ENCODE measurements at places on chromosomes 12 and 14. TPM values are rescaled to one million over a fixed set of nuclear protein-coding genes. Genes with fewer than 3 reads are reported as not detected.

Gene PHLDA1
- 8.5 TPM for total RNA-seq

Gene CDKN3
- 1.1 TPM for total RNA-seq

Gene PLEKHH1
- total RNA-seq, result 0.41 TPM

Gene SIX4
- not detected for total RNA-seq

Gene EXOC3L4
- total RNA-seq, result not detected

GRCh38 chr14:65335411-65335947 lies 77.1 kb upstream of the FUT8 start:
- no peak for DNase-seq

GRCh38 chr14:55448141-55448614 lies 7.8 kb upstream of the TBPL2 start:
- DNase-seq, result no peak

Gene PPTC7
- total RNA-seq, result 35.6 TPM

- DNase-seq, result no peak
Measured at GRCh38 chr12:11777451-11777850, 128.0 kb downstream of the ETV6 start.

- DNase-seq, result no peak
Measured at GRCh38 chr12:14991069-14991468, 18.2 kb downstream of the PDE6H start.

Gene PRR4
- 1.5 TPM for total RNA-seq

Gene AICDA
- not detected for total RNA-seq

Gene TAS2R9
- not detected for total RNA-seq

DNA sequence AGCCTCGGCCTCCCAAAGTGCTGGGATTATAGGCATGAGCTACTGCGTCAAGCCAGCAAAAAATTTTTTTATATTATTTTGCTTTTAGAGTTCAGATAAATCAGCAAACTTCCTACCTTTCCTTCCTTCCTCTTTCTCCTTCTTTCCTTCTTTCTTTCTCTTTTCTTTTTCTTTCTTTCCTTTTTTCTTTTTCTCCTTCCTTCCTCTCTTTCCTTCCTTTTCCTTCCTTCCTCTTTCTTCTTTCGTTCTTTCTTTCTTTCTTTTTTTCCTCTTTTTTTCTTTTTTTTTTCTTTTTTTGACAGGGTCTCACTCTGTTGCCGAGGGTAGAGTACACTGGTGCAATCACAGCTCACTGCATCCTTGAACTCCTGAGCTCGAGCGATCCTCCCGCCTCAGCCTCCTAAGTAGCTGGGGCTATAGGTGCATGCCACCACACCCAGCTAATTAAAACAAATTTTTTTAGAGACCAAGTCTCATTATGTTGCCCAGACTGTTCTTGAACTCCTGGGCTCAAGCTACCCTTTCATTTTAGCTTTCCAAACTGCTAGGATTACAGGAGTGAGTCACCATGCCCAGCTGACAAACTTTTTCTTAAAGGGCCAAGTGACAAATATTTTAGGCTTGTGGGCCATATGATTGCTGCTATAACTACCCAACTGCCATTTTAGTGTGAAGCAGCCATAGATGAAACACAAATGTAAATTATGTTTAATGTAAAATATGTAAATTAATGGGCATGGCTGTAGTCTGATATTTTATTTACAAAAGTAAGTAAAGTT lies 7.1 kb upstream of the WASHC4 start:
- DNase-seq, result no peak

GRCh38 chr12:93979189-93979588 lies 169.2 kb upstream of the PLXNC1 start:
- DNase-seq, result peak; percentile 26

Gene GALNT9
- total RNA-seq, result not detected

Gene SALL2
- total RNA-seq, result 6.6 TPM

DNA sequence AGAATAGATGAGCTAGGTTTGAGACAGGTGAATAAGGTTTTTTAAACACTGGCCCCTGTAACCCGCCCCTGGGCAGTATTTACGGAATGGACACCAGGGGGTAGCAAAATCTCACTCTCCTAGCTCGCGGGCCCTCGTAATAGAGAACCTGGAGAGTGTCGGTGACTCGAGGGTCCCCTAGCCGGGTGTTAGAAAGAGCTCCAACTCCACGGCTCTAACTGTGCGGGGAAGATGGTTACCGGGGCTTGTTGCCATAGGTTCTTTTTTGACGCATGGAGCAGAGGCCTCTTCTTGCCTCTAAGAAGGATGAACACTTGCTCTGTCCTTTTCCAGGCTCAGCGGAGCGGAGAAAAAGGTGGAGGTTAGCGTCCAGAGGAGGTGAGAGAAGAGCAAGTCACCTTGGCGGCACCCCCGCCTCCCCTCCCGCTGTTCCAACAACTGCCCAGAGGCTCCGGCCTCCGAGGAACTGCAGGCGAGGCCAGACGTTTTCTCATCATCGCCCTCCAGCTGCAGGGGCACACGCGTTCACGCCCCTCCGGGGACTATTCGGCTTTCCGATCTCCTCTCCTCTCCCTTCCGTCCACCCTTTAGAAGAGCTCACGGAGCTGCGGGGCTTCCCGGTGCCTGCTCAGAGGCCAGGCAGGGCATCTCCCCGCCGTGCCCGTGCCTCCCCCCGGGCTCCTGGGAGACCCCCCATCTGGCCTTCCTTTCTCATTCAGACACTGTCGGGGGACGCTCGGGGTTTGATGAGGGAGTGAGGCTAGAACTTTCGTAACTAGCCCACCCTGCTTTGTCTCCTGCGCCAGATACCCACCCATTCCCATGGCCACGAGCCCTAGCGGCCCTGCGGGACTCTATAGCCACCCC lies 1.4 kb upstream of the ARHGEF40 start:
- DNase-seq, result peak; percentile 63

- peak; percentile 54 for DNase-seq
Measured at GRCh38 chr14:74038020-74038859, 19.1 kb downstream of the BBOF1 start.

Gene JDP2
- 0.78 TPM for total RNA-seq

DNA sequence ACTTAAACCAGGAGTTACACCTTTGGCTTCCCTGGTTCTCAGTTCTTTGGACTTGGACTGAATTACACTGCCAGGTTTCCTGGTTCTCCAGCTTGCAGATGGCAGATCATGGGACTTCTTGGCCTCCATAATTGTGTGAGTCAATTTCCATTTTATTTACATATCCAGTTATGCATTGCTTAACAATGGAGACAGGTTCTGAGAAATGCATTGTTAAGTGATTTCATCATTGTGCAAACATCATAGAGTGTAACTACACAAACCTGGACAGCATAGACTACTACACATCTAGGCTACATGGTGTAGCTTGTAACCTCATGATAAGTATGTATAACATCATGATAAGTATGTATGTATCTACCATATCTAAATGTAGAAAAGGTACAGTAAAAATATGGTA lies 276.1 kb upstream of the BTG1 start:
- DNase-seq, result no peak

DNA sequence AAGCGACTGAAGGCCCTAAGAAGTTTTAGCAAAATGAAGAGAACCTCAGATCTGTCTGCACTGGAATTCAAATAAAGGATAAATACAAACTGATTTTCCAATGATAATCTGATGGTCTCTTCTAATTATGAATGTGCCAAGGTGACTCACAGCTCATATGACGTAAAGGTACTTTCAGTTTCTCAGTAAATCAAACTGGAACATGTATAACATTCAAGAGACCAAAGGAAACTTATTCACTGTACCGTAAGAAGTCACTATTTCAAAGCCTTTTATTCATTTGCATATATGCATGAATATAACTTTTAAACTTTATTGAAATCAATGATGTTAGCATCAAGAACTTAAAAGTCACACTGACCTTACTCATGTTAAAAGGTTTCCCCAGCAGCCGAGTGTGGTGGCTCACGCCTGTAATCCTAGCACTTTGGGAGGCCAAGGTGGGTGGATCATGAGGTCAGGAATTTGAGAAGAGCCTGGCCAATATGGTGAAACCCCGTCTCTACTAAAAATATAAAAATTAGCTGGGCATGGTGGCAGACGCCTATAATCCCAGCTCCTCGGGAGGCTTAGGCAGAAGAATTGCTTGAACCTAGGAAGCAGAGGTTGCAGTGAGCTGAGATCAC lies 52.2 kb downstream of the ATXN2 start:
- no peak for DNase-seq

Gene SYNDIG1L
- not detected for total RNA-seq

DNA sequence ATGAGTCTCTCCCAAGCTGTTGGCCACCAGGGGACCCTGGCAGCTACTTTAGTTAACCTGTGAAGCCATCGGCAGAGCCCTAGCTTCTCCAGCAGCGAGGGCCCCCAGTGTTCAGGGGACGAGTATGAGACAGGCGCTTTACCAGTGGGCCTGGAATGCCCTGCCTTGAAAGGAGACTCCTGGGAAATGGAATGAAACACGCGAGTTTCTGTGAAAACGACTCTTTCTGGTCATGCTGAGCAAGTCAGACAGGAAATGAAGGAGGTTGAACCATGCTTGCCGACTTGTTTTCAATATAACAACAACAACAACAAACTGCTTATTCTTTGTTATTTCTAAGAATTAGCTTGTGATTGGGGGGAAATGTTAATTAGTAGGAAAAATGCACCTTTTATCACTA lies 42.9 kb downstream of the SFSWAP start:
- no peak for DNase-seq

Gene C14orf39
- not detected for total RNA-seq

GRCh38 chr14:90511795-90512328 lies 115.0 kb downstream of the CALM1 start:
- no peak for DNase-seq

- no peak for DNase-seq
Measured at GRCh38 chr12:81224626-81225025, 146.7 kb downstream of the ACSS3 start.

DNA sequence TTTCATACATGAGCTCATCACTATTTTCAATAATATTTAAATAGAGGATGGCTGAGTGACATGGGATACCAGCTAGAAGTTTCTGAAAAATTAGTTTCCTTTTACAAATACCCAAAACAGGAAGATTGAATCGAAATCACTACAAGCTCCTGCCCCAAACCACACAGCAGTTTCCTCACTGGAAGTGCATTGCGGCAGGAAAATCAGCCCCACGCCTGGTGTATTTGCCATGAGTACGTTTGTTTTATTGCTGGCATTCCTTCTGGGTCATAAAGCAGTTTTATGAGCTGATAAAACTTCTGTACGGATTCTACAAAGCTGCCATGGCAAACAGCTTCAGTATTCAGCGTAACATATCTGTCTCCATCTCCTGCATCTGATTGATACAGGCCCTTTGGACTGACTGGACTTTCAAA lies 23.7 kb downstream of the CDC42BPB start:
- DNase-seq, result no peak

- DNase-seq, result no peak
Measured at GRCh38 chr12:96948782-96949181, 41.7 kb downstream of the NEDD1 start.

Gene TRPV4
- total RNA-seq, result not detected

Gene DHH
- 0.35 TPM for total RNA-seq

DNA sequence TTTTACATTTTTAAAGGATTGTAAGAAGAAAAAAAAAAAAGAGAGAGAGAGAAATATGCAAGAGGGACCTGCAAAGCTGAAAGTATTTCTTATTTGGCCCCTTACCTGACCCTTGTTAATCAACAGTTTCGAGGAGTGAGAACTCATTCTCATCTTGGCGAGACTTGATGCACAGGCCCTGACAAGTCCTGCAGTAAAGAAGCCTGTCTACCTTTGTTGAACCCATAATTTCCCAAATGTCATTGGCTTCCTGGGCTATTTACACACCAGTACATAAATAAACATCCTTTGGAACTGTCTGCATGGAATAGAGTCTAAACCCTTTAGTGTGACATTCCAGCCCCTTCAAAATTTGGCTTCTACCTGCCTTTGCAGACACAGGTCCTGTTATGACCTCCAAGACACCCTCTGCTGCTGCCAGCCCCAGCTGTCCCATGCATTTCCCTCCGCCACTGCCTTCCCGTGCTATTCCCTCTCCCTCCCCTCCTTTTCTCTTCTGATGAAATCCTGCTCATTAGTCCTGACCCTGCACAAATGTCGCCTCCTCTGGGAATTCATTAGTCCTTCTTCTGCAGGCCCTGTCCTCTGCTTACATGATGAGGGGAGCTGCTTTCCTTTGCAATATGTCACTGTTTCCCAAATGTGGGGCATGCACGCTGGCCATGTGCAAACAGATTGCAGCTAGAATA lies 35.1 kb downstream of the MYL2 start:
- no peak for DNase-seq

Gene DDN
- not detected for total RNA-seq

GRCh38 chr14:23411563-23412525 lies 3.8 kb upstream of the MYH6 start:
- no peak for DNase-seq

All from CD4-positive, alpha-beta memory T cell (primary cell).